ENCODE measurements at places on chromosomes 1 and 21. TPM values are rescaled to one million over a fixed set of nuclear protein-coding genes. Genes with fewer than 3 reads are reported as not detected.

- no peak for DNase-seq
These were observed 178.8 kb upstream of the NFIA start for GRCh38 chr1:60903591-60903990.

GRCh38 chr1:165228111-165228655, 128.3 kb downstream of the LMX1A start:
- no peak for DNase-seq

The UBIAD1 gene
- 12.9 TPM for total RNA-seq

The TMEM53 gene
- 47.4 TPM for total RNA-seq

Measured in adrenal gland (tissue), 19 donors.